ENCODE measurements at places on chromosomes 11 and 22.

GRCh38 chr11:6620636-6621035 is 1.4 kb upstream of the TPP1 start:
- no peak for DNase-seq

- DNase-seq, result peak; percentile 10
Observed at GRCh38 chr11:125923012-125923579, 18.8 kb downstream of the DDX25 start.

GRCh38 chr11:36431429-36432092 is 78.5 kb downstream of the TRAF6 start:
- DNase-seq, result peak; percentile 65

DNA sequence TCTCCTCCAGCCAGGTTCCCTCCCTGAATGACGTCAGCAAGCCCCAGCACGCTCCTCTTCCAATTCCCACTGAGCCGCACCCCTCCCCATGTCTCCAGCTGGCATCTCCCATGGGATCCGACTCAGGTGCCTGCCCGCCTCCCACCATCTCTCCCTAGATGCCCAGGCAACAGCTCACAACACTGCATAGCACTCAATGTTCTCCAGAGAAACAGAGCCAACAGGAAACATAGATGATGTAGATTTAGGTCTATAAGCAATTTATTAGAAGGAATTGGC is 532.3 kb downstream of the BRD1 start:
- no peak for DNase-seq

DNA sequence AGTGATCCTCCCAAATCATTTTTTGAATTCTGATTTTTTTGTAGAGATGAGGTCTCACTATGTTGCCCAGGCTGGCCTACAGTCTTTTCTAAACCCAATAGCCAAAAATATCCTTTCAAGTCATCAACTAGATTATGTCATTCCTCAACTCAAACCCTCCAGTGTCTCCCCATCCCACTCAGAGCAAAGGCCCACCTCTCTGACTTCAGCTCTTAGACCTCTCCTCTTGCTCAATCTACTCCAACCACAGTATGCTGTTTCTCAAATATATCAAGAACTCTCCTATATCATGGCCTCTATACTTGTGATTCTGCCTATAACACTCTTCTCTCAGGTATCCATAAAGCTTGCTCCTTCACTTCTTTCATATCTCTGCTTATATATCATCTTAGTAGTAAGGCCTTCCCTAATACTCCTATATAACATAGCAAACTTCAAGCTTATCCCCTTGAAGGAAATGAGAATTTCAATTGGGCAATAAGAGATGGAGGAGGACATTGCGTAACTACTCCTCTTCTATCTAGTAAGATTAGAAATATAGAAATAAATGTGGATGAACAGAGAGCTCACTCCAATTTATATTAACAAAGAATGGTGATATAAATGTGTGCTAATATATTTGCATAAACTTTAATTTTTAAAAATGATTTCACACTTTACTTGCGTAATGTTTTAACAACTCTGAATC is 24.5 kb downstream of the DLG2 start:
- no peak for DNase-seq

DNA sequence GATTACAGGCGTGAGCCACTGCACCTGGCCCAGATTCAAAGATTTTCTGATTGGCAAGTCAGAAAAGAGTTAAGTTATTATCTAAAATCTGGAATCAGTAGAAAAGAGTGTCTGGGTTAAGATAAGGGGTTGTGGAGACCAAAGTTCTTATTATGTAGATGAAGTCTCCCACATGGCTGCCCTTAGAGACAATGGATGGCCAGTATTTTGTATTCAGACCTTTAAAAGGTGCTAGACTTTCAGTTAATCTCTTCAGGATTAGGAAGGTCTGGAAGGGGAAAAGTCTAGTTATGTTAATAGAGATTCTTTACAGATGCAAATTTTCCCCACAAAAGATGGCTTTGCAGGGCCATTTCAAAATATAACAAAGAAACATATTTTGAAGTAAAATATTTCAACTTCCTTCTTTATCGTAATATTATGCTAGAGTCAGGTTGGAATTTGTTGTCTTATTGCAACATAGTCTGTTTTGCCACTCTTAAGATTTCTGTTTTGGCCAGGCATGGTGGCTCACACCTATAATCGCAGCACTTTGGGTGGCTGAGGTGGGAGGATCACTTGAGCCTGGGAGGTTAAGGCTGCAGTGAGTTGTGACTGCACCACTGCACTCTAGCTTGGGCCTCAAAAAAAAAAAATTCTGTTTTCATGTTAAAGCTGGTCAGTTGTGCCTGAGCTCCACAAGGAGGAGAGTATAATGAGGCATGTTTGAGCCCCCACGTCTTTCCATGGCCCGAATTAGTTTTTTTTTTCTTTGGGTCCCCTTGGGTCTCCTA is 14.0 kb downstream of the GRAMD1B start:
- no peak for DNase-seq

DNA sequence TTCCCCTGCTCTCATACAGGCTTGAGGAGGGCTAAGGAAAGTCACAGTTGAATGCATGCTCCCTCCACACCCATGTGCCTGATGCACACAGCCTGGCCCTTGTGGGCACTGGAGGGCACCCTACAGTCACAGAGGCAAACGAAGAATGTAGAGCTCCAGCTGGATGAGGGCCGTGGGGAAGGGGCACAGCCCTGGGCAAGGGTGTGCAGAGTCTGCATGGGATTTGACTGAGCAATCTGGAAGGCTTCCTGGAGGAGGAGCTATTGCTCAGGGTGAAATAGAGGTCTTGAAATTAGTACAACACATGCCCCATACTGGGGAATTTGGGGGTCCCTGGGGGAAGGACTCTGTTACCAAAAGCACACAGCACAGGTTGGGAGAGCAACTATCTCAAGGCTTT is 64.0 kb downstream of the KCNQ1 start:
- DNase-seq, result no peak

DNA sequence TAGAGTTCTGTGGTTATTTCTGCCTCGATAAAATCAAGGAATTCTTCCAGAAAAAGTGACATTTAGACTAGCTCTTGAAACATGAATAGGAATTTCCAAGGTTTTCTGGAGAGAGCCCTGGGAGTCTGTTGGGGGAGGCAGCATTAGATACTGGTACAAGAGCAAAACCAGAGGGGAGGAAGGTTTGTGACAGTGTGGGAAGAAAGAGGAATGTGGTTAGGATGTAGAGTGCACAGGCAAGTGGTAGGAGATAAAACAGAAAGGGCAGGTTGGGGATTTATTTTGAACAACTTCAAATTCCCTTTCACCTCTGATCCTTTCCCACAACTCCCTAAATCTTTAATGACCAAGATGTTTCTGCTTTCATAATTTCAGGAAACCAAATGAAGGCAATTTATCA is 588.4 kb downstream of the METTL15 start:
- no peak for DNase-seq

- no peak for DNase-seq
Observed at GRCh38 chr11:70142221-70142875, 60.7 kb upstream of the FADD start.

DNA sequence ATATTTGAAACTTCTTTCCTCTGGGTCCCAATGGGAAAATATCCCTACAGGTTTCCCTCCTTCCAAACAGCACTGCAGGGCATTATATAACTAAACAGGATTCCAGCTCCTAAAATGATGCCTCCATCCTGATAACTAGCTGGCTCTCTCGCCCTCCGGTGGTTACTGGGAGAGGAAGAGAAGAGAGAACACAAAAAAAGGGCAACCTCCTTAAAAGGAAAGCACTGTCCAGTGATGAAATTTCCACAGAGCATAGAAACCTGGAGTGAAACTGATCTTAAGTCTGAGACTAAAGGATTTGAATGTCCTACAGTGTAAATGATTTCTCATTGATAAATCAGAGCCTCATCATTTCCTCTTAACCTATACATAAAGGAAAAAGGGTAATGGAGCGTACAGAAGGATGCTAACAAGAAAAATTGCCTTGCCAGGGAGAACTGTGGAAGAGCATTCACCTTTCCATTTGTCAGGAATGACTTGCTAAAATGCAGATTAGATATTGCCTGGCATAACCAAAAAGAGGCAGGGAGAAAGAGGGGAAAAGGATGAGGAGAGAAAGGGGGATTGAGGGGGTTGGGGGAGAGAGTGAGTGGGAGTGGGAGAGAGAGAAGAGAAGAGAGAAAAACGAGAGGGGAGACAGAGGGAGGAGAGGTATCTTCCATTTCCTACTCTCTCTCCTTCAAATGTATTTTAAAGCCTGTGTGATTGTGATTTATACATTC is 121.3 kb downstream of the APOL5 start:
- no peak for DNase-seq

- no peak for DNase-seq
Observed at GRCh38 chr22:36337365-36338130, 50.2 kb downstream of the MYH9 start.

- DNase-seq, result no peak
Observed at GRCh38 chr22:35882211-35883030, 146.2 kb downstream of the RBFOX2 start.

DNA sequence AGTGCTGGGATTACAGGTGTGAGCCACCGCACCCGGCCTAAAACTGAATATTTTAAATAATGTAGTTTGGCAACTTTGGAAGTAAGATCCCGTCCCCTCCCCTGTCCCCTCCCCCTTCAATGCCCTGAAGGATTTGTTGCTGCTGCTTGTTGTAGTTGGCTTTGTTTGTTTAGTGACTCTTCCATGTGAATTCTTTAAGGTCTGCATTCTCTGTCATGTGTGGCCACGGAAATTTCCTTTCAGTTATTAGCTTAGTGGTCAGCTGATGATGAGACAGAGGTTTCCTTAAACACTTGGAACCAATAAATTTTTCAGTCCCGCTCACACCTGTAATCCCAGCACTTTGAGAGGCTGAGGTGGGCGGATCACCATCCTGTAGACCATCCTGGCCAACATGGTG is 109.9 kb downstream of the MPPED1 start:
- no peak for DNase-seq

GRCh38 chr11:90323289-90323688 is 100.4 kb upstream of the CHORDC1 start:
- DNase-seq, result no peak

- DNase-seq, result no peak
Observed at GRCh38 chr22:18109410-18110193, 1.0 kb upstream of the TUBA8 start.

DNA sequence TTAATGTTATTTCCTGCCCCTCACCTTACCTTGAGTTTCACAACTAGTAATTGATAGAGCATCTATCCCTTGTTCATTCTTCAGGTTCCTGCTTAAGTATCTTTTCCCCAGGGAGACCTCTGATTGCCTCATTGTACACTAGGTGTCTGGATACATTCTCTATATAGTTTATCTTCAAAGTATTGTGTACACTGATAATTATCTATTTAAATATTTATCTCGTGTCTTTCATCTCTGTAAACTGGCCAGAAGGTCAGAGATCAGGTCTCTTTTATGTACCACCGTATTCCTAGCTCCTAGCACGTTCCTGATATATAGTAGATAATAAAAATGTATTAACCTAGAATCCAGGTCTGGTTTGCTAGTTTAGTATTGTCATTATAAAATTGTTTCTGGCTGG is 6.4 kb downstream of the TMEM126B start:
- DNase-seq, result no peak

DNA sequence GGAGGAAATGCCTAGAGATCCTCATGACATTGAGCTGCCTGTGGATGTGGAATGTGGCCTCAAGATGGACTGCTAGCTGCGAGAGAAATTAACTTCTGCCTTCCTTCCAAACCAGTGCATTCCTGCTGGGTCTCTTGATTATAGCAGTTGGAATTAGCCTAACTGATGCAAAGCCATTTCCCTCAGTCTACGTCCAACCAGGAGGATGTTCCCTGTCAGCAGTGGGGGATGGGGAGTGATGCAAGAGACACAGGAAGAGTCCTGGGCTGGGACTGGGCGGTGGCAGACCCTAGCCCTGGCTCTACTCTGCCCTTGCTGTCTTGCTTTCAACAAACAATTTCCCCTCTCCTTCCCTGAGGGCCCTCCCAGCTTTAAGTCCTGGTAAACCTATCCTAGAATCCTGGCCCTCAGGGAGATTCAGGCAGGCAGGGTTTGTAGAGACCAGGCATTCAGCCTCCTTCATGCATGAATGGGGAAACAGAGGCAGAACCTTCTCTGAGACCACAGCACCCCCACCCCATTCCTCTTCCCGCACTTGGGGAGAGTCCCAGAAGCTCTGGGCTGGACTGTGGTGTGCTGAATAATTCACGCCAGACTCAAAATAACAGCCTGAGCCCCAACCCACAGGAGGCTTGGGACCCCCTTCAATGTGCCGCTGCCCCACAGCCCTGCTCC is 17.0 kb downstream of the C11orf96 start:
- no peak for DNase-seq

- DNase-seq, result no peak
Observed at GRCh38 chr11:67732045-67732787, 57.8 kb upstream of the ALDH3B2 start.

- no peak for DNase-seq
Observed at GRCh38 chr11:12455938-12456337, 78.6 kb downstream of the PARVA start.

- DNase-seq, result no peak
Observed at GRCh38 chr11:19660076-19660475, 52.6 kb upstream of the NAV2 start.

GRCh38 chr22:42889304-42889703 is 32.2 kb upstream of the ARFGAP3 start:
- DNase-seq, result no peak

- DNase-seq, result no peak
Observed at GRCh38 chr11:2576549-2576948, 123.2 kb downstream of the KCNQ1OT1 start.

DNA sequence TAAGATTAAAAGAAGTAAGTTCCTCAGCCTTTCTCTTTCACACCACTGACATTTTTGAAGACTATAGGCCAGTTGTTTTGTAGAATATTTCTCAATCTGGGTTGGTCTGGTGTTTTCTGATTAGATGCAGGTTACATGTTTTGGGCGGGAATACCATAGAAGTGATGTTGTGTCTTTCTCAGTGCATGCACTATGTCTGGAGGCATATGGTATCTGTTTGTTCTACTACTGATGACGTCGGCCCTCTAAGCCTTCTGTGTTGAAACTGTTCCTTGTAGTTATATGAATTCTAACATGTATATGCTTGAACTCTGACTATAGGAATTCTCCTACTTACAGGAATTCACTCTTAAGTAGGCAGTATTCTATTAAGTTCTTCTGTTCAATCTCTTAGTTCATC is 21.6 kb downstream of the ZFTA start:
- DNase-seq, result no peak

- no peak for DNase-seq
Observed at GRCh38 chr11:113119966-113120736, 158.9 kb downstream of the NCAM1 start.
